ENCODE measurements at places on chromosomes 3 and 15.

DNA sequence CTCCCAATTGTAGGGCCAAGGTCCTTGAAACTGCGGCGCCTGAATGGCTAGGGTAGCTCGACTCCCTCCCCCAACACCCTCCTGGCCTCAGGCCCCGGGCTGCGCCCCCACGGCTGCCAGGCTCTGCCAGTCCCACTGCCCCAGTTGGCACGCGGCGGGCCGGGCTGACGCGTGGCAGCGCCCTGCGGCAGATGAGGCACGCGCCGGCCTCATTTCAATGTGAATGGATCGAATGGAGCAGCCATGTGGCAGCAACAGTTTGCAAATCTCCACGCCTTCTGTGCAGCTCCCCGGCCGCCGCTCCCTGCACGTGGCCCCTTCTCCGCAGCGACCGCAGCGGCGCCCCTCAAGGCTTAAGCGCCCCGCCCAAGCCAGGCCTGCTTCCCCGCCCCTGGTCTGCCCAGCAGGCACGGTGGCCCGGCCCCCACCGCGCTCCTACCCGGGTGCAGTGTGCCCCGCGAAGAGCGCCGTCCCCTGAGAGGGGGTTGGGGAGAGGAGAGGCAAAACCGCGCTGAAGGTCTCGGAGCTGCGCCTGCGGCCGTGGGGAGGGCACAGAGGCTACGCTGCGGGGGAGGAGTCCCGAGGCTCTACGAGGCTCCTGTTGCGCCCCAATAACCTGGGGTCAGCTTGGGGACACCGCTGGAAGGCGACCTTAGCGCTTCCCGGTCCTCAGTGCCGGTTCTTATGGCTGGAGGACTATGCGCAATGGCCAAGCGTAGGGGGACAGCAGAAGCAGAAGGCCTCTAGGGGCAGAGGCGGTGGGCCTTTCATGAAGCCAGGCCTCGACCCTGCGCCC is 3.1 kb upstream of the DLL4 start:
- no peak for DNase-seq

GRCh38 chr15:35290301-35290721 is 205.2 kb upstream of the NANOGP8 start:
- no peak for DNase-seq

DNA sequence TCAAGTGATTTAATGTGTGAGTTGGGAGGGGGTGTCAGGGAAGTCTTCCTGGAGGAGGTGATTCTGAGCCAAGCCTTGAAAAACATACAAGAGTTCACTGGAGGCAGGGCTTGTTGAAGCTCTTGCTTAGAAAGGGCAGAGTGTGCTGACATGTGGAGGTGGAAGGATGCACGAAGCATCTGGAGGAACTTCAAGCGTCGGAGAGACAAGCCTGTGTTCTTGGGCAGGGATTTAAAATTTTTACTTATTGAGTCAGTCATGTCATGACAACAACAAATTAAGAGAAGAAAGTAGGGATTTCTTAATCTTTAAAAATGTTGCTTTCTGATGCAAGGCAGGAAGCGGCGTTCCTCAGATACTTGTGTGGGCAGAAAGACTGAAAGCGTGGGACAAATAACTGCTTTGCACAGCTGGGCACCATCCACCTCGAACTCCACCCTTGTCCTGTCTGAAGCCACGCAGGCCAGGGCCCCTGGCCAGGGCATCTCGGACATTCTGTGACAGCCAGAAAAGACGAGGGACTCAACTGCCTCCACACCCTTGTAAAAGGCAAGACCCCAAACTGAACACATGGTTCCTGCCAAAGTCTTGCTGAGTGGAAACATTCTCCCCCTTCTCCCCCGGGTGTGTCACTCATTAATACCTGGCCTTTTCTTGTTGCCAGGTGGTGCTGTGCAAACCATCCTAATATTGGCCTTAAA is 6.9 kb upstream of the IL16 start:
- DNase-seq = no peak

DNA sequence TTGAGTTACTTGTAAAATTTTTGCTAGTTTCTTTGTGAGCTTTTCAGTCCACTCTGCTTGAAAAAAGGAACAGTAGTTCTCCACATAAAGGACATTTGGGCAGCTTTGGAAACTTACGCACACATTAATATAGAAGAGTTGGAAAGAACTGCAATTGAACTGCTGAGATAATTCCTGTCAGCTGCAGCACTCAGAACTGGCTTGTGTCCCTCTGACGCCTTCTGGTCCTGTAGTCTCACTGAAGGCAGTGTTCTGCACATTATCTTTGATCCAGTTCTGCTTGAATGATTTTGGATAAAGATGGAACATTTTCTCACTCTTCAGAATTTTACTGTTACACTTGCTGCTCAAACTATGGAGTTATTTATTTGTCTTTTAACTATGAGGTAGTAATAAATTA is 901.9 kb downstream of the OTOL1 start:
- DNase-seq = no peak

DNA sequence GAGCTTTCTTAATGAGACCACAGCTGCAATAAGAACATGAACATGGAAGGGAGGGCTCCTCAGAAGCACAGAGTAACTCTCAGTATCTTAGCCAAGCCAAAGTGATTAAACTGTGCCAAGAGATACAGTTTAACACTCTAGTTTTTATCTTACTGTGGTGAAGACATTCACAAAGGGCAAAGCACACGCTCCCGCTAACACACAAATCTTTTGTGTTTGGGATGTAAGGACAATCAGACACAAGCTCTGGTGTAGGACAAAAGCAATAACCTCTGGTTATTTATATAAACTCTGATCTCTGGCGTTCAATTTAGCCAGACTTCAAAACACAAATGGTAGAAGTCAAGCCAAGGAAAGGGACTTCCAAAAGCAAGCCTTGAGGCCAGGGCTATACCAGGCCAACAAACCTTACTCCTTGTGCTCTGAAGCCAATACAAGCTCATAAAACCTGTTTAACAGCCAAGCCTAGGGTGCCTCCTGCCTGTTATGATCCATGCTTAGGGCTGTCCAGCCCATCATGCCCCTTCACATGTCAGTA is 27.8 kb downstream of the DPH3 start:
- no peak for DNase-seq

DNA sequence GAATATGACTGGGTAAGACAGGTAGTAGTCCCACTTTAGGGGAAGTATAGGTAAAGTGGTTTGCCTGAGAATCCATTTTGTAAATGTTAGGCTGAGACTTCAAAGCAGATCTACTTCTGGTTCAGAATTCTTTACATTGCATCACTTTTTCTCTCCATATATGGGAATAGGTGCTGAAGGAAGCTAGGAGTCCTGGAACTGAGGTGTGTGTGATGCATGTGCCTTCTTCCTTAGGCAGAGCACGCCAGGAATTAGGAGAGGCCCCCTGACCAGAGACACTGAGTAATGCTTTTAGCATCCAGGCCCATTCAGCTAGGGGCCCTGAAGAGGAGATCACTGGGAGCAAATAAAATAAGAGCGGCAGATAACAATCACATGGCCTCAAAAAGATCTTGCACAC is 69.2 kb upstream of the DCP1A start:
- DNase-seq = no peak

DNA sequence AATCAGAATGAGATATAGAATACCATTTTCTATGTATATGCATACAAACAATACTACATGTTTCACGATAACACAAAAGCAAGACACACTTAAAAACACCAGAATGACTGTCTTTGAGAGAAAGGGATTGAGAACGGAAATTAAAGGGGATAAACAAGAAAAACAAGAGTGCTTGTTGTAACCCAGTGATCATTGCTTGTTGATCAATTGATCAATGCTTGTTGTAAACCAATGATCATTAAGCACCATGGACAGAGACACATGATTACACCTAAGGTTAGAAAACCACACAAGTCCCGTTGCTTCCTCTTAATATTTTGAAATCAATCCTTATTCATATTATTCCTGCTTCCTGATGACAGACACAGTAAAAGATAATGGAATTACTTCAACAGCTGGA is 1.1 kb upstream of the OR4F15 start:
- peak; percentile 14 for DNase-seq

- DNase-seq = peak; percentile 67
Observed at GRCh38 chr3:8970971-8971589, 7.8 kb upstream of the RAD18 start.

- DNase-seq = no peak
Observed at GRCh38 chr3:66703501-66703900, 202.7 kb upstream of the LRIG1 start.

- no peak for DNase-seq
Observed at GRCh38 chr15:67361100-67361499, 106.5 kb downstream of the IQCH start.

DNA sequence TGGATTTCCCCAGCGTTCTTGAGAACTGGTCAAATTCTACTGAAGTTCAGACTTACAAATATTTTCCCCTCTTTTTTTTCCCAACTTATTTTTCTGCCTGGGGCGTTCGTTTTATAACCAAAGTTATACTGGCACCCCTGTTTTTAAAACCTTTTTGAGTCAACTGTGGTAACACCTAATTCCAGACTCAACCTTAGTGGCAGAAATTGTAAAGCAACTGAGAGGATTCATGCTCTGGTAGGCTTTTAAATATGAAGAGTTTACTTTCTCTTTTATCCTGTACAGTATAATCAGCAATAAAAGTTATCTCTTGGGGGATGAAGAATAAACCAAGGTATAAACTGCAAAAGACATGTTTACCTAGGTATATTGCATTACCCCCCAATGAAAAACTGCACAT is 2.3 kb downstream of the IL5RA start:
- no peak for DNase-seq

GRCh38 chr15:69505956-69506556 is 53.4 kb downstream of the RPLP1 start:
- DNase-seq = no peak

DNA sequence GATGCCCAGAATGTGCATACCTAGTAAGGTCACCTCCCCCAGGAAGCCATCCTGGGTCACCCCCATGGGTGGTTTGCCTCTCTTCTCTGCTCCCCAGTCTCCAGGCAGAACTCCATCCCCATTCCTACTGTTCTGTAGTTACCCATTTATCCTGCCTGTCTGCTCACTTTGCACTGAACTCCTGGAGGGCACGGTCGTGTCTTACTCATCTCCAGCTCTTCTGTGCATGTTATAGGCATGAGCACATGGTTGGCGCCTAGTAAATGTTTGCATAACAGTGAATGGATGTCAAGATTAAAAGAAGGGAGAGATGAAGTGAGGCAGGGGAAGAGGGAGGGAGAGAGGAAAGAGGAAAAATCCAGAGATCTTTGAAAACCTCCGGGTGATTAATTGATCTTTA is 208.4 kb upstream of the TRIM42 start:
- DNase-seq = no peak

DNA sequence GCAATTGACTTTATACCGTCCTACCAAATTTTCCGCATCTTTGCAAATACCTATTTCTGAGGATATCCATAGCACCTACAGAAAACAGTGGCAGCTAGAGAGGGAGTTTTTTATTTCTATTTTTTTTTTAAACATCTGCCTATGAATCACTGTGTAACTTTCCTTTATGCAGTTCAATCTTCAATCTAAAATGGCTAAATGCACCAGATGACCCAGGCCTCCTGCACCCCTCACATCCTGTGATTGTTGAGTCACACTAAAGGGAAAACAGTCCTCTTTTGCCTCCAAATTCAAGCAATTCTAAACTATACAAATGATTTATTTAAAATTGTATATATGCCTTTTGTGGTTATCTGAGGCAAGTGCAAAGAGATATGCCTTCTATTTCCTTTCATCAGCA is 20.1 kb upstream of the BCL6 start:
- DNase-seq = no peak
